ENCODE measurements at places on chromosomes 16 and 17. TPM values are rescaled to one million over a fixed set of nuclear protein-coding genes. Genes with fewer than 3 reads are reported as not detected.

The DNASE1L2 gene
- not detected for total RNA-seq

The SYNGR3 gene
- total RNA-seq, result 0.64 TPM

The ATAD5 gene
- 3.1 TPM for total RNA-seq

The CANT1 gene
- 26.1 TPM for total RNA-seq

DNA sequence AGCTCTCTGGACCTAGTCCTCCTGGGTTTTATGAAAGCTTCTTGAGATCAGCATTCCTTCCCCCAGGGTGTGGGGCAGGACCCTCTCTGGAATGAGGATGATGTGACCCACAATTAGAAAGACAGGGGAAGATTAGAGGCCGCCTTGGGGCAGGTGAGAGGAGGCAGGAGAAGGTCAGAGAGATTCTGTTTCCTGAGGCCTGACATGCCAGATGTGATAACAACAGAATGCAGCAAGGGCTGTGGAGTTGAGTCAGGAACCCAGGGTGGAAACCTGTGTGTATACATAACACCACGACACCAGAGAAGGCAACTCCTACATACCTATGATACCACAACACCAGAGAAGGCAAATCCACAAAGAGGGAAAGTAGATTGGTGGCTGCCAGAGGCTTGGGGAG, 5.4 kb upstream of the SLC5A10 start:
- DNase-seq, result no peak

- DNase-seq, result no peak
Measured at GRCh38 chr17:22514315-22514714, 822.0 kb downstream of the KCNJ18 start.

- no peak for DNase-seq
Measured at GRCh38 chr17:6196355-6196754, 126.2 kb downstream of the WSCD1 start.

GRCh38 chr16:17238285-17239028, 232.3 kb downstream of the XYLT1 start:
- no peak for DNase-seq

DNA sequence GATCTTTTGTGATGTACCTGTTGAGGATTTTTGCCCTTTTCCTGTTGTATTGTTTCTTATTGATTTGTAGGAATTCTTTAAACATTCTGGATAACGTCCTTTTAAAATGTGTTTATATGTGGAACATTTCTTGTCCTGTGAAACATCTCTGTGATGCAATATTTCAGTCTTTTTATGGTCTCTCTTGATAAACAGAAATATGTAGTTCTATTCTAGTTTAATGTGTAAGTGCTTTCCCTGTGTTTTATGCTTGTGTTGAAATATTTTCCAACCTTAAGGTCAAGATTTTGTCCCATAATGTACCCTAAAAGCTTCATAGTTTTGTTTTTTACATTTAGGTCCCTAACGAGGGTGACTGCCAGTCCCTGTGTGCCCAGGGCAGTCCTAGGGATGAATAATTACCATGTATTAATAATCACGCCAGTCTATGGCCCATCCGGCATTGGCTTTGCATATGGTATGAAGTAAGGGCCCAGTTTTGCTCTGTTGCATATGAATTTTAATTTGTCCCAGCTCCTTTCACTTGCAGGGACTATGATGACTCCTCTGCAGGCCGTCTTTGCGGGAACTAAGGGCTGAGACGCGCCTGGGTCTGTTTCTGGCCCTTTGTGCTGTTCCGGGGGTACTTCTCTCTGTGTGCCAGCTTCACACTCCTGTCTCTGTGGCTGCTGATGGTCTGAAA, 44.2 kb downstream of the RPTOR start:
- DNase-seq, result no peak

DNA sequence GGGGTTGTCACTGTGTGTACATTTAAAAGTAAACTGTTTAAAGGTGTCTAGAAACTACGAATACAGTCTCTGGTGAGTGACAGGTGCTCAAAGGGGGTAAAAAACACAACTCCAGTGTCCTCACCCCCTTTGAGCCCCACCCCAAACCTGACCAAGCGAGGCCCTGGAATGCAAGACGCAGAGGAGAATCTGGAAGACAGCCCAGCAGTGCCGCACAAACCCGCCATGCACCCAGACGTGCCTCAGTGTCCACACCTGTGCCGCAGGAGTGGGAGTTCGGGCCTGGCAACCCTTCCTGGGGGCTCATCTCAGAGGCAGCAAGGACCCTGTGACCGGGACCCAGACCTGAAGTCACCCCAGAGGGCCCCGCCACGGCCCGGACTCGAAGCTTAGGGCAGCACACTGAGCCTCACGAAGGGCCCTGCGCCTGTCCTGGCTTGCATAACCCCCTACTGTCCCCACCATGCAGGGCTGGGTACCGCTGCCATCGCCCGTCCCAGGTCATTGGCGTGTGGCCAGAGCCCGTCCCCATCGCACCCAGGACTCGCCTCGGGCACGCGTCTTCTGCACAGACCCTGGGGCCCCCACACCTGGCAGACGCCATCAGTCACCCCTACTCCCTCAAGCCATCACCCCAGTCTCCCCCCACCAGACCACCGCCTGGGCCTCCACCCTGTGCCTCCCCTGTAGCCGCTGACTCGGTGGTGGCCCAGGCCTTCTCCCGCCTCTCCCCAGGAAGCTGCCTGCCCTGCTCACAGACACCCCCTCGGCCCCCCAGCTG, 33.0 kb upstream of the ZC3H18 start:
- DNase-seq, result no peak

- DNase-seq, result no peak
Measured at GRCh38 chr16:68126395-68126794, 41.2 kb downstream of the NFATC3 start.

- no peak for DNase-seq
Measured at GRCh38 chr16:13344001-13344400, 442.6 kb downstream of the SHISA9 start.

DNA sequence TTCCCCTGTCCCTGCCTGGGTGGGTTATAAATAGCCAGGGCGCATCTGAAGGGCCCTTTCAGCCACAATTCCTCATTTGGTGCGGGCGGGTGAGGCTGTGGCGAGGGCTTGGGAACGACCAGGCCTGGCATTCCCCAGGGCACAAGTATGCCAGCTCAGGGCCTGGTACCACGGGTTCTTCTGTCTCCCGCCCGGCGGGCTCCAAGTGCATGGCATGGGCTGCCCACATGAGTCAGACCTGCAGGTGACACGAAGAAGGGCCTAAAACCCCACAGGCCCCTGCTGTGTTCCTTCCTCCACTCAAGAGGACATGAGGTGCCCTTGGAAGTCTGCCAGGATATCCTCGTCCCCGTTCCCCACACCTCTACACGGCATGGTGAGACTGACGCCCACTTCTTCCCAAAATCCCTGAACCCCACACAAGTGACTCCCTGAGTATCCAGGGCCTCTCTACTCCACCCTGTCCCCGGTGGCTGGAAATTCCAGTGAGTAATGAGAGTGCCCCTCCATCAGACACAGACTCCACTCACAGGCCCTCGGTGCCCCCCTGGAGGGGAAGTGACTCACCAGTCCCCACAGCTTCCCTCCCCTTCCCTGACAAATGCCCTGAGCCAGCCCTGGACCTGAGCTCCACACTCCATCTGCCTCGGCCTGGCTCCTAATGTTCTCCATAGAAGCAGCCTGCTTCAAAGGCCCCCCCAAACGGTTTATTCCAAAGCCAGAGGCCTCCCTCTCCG, 68.8 kb downstream of the ABR start:
- no peak for DNase-seq

GRCh38 chr17:31807846-31808245, 51.2 kb downstream of the COPRS start:
- DNase-seq, result no peak

GRCh38 chr16:15689290-15689689, 39.2 kb downstream of the NDE1 start:
- no peak for DNase-seq

Data from breast epithelium (tissue), 4 donors.